ENCODE measurements at places on chromosomes 13 and 19.

DNA sequence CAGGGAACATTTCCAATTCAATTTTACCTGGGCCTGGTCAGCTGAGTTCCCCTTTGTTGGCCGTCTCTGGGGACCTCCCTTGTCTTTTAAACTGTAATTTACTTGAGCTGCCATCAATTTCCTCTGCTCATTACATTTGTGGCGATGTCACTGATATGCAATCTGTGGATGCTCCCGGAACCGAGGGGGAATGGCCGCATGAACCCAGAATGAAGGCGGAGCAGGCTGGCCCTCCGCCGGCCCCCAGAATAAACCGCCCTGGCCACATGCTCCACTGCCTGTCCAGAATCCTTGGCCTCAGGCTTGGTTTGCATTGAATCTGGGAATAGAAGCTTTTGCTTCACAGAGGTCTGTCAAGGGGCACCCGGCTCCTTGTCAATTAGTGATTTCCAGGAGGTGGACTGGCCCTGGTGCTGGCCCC, 276.8 kb downstream of the TEX29 start:
- DNase-seq: no peak

DNA sequence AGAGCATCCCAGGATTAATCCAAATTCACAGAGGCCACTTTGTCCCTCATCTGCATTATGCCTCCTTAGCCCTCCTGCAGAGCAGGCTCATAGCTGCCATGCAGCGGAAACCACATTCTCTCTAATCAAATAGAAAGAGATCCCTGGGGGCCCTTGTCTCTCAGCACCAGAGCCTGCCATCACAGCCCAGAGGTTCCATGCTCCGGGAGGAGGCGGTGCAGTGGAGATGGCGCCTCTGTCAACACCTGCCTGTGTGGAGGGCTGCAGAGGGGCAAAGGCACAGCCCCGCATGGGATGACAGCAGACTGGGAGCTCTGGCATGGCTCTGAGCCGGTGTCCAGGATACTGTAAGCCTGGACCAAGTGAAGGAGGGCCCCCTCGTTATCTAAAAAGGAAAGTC, 111.3 kb downstream of the SLC7A1 start:
- DNase-seq: no peak

GRCh38 chr13:111206148-111206547, 91.0 kb downstream of the ARHGEF7 start:
- DNase-seq: no peak

DNA sequence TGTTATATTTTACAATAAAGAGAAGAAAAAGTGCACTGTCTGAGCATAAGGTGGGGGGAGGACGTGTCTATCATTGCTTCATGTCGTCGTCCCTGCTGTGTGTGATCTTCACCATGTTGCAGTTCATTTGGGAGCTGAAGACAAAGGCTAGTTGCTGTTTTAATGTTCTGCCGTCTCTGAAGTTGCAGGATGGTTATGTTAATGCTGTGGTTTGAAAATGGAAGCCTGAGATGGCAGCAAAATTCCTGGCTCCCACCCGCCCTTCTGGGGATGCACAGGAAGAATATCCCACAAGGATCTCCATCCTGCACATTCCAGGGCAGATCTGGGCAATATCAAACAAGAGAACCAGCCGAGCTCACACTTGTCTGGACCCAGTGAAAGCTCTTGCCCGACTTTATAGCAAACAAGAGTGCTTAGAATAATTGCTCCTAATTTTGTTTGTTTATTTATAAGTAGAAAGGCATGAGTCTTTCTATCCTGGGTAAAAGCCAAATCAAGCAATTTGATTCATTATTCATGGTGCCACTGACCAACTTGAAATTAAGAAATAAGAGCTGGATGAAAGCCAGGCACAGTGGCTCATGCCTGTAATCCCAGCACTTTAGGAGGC, 110.3 kb upstream of the ABCC4 start:
- DNase-seq: no peak

- DNase-seq: no peak
Measured at GRCh38 chr13:51229101-51229719, 7.0 kb downstream of the FAM124A start.

- no peak for DNase-seq
Measured at GRCh38 chr13:29059800-29060199, 239.7 kb downstream of the MTUS2 start.

GRCh38 chr13:32473650-32474049, 45.7 kb upstream of the N4BP2L1 start:
- DNase-seq: no peak

- DNase-seq: no peak
Measured at GRCh38 chr19:16328824-16329482, 4.3 kb downstream of the KLF2 start.

DNA sequence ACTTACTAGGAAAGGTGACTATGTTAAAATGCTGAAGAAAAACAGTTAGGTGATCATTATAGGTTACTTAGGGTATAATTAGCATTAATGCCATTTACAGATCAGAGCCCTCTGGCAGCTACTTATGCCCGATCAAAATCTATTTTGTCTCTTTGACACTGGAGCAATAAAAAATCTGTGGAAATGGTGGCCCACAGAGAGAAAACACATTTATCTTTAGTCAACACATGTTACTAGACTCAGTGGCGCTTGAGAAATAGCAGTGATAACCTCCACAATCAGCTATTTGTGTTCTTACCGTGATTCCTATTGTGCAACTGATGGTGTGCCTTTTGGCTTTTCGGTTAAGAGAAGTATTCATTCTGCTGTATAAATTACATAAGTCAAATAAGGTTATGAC, 1519.6 kb downstream of the PCDH9 start:
- DNase-seq: peak; percentile 57

- DNase-seq: no peak
Measured at GRCh38 chr19:22797040-22797439, 13.1 kb upstream of the ZNF99 start.

- no peak for DNase-seq
Measured at GRCh38 chr19:43705729-43706128, 10.1 kb upstream of the IRGC start.

DNA sequence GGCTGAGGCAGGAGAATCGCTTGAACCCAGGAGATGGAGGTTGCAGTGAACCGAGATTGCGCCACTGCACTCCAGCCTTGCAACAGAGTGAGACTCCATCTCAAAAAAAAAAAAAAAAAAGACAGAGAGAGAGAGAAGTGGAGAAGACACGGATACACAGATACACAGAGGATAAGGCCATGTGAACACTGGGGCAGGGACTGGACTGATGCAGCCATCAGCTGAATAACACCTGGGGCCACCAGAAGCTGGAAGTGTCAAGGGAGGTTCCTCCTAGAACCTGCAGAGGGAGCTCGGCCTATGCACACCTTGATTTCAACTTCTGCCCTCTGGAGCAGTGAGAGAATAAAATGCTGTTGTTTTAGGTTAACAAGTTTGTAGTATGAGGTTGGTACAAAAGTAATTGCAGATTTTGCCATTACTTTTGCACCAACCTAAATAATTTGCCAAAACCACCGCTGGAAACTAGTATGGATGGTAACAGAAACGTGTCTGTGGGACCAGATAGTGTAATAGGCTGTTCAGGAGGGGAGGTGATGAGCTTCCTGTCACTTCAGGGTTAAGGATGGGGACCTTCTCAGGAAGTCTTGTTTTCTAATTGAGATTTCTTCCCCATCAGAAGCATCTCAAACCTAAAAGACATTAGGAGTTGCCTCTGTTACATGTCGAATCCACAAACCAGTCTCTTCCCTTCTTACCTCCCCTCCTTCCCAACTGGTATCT, 36.4 kb upstream of the IGSF23 start:
- DNase-seq: peak; percentile 38

- DNase-seq: no peak
Measured at GRCh38 chr13:33918199-33918932, 100.4 kb downstream of the RFC3 start.

DNA sequence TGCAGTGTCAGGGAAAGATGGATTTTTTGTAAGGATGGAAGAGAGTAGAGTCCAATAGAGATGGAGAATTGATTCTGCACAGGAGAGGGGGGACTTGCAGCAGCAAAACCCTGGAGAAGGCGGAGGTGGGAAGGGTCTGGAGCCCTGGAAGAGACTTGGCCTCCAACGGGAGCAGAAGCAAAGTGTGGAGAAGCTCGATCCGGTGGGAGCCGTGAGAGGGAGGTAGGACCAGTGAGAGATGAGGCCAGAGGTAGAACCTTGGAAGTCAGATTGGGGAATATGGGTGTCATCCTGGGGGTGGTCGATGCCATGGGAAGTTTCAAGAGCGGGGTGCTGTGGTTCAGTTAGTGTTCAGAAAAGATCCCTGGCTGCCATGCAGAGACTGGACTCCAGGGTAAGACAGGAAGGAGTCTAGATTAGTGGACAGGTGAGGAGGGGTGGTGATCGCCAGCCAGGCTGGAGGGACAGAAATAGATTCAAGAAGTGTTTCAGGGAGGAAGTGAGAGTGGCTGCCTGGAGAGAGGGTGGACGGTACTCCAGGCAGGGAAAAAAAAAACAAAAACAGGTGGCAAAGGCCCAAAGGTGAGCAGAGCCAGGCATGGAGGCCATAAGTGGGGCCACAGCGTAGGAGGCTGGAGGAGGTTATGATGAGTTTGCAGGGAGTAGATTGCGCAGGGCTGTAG, 2.6 kb downstream of the PPP5C start:
- DNase-seq: no peak

GRCh38 chr13:38415233-38415632, 65.6 kb downstream of the UFM1 start:
- no peak for DNase-seq

DNA sequence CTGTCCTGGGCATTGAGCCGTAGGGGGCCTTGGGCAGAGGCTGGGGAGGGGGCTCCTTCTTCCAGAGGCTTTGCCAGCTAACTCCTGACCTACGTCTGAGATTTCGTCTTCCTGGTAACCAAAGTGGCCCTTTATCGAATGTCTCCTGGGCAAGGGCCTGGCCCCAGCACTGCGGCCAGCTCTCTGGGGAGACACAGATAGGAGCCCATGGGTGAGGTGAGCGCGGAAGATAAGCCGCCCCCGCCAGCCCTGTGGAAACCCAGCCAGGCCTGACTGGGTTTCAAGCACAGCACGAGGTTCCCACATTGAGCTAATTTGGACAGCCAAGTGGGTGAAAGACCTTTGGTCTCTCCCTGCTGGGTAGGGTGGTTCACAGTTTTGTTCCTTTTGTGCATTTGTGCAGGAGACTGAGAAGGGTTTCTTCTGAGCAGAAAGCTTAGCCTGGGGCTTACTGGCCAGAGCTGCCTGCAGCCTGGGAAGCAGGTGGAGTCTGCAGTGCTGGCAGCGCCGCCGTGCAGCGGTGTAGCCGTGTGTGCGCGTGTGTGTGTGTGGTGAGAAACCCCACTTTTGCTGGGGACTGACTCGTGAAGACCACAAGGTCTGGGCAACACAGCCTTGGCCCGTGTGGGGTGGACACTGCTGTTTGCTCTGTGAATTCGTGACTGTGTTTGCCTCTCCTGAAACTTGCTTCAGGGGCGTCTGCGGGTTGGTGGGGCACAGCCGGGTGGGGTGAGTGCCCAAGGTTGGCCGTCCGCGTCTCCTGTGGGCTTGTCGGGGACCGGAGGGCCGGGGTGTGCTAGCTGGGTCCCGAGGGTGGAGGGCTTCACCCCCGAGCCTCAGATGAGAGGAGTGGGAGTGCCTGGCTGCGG, 2.5 kb downstream of the BSG start:
- DNase-seq: peak; percentile 30

DNA sequence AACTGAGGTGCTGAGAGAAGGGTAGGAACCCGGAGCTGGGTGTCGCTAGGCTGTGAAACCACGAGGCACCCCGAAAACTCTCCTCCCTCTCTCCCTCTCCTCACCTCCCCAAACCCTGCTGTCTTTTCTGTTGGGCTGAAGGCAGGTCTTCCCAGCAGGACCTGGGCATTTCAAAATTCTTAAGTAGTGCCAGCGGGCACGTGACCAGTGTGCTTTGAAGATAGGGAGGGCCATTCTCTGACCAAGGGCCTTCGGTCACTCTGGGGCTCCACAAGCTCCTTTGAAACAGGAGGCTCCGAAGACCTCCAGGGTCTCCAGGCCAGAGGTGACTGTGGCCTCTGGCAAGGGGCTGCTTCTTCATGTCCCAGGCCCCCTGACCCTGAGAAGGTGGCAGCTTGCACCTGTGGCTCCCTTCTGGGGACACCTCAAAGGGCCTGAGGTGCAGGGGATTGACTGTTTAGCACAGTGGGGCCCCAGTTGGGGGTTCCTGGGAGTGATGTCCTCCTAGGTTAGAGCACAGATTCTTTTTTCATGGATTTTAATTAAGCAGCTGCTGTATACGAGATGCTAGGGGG, 48.3 kb downstream of the DNM2 start:
- no peak for DNase-seq

GRCh38 chr19:3455393-3455955, 24.9 kb downstream of the SMIM24 start:
- DNase-seq: no peak

DNA sequence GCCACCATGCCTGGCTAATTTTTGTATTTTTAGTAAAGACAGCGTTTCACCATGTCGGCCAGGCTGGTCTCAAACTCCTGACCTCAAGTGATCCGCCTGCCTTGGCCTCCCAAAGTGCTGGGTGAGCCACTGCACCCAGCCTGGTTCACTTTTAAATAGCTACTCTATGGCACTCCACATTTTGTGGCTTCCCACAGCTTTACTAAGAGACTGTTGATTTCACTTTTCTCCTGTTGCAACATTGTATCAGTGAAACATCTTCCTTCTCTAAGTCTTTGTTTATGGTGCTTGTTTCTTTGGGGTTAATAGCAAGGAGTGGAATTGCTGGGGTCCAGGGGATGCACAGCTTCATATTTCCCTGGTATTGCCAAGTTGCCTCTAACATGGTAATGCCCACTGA, 12.3 kb downstream of the TMEM38A start:
- DNase-seq: no peak

DNA sequence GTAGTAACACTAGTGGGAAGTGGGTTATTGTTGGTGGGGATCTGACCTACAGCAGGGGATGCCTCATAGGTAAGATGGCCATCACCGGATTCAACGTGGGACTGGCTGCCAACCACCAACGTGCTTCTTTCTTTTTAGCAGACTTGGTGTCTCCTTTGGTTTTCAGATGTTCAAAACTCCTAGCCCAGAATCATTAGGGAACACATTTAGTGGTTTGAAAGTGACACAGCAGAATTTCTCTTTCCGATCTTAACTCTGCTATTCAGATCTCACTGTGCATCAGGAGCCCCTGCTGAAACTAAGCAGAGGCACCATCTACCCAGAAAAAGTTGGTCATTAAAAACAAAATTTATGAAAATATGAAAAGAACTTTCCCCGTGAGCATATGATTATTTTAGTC, 36.7 kb upstream of the PCDH8 start:
- DNase-seq: no peak

- no peak for DNase-seq
Measured at GRCh38 chr19:40807147-40808020, 8.4 kb downstream of the EGLN2 start.

- DNase-seq: no peak
Measured at GRCh38 chr19:4310247-4311121, 6.1 kb downstream of the FSD1 start.

DNA sequence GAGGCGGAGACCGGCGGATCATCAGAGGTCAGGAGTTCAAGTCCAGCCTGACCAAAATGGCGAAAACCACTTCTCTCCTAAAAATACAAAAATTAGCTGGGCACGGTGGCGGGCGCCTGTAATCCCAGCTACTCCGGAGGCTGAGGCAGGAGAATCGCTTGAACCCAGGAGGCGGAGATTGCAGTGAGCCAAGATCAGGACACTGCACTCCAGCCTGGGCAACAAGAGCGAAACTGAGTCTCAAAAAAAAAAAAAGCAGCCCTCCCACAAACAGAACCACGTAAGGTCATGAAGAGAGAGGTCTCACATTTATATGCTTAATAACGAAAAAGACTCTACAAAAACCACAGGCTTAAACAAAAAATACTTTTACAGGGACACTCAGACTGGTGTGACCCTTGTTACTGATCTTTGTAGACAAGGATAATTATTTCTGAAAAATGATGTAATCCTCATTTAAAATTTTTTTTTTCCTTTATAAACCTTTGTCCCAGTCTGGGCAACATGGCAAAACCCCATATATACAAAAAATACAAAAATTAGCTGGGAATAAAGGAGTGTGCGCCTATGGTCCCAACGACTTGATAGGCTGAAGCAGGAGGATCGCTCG, 909 bp upstream of the ZNF77 start:
- DNase-seq: no peak

Data from NCI-H2081 (cell line).